Left ventricle myocardium inferior (tissue), 1 donor: ENCODE measurements at places on chromosomes 6 and 20. TPM values are rescaled to one million over a fixed set of nuclear protein-coding genes. Genes with fewer than 3 reads are reported as not detected.

- no peak for DNase-seq
Observed at GRCh38 chr6:134324141-134324540, 6.2 kb upstream of the SGK1 start.

DNA sequence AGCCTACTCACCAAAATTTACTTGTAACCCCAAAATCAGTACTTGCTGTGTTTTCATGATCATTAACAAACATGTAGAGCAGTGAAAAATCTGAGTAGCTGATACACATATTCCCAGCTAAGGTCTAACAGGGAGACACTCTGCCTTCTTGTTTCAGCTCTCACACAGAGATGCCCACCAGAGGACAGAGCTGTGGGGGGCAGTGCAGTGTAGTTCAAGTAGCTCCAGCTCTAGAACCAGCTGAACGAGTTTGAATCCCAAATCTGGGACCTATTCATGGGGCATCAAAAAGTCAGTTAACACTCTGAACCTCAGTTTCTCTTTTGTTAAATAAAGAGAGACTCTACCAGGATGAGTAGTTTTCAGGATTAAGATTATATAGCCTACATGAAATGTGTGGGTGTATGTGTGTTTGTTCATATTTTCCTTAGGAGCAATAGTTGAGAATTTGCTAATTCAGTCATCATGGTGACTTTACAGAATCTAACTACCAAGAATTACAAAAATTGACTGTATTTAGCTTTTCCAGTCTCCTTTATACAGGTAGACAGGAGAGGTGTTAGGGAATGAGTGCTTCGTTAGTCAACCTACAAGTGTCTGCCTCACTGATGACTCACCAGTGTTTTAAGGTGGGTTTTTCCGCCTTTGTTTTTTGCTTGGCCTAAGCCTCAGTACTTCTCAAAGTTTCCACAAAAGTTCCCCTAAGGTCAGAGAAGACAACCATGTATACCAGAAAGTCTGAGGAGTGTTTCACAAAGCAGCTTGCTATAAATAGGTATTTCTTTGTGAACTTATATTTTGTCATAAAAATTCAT lies 164.0 kb upstream of the RUNX2 start:
- DNase-seq, result no peak

GRCh38 chr20:49987015-49987867 lies 4.5 kb downstream of the SNAI1 start:
- DNase-seq, result no peak

GRCh38 chr20:62141397-62142251 lies 1.6 kb downstream of the PSMA7 start:
- no peak for DNase-seq

GRCh38 chr20:18588574-18588933 lies 700 bp downstream of the DTD1 start:
- no peak for DNase-seq

- no peak for DNase-seq
Observed at GRCh38 chr6:122620902-122621301, 10.7 kb downstream of the PKIB start.

GRCh38 chr6:138645976-138646640 lies 127.5 kb upstream of the CCDC28A start:
- no peak for DNase-seq

- DNase-seq, result peak; percentile 71
Observed at GRCh38 chr6:3748208-3749066, 3.1 kb downstream of the PXDC1 start.

GRCh38 chr6:119738425-119738824 lies 388.9 kb upstream of the MAN1A1 start:
- DNase-seq, result no peak

DNA sequence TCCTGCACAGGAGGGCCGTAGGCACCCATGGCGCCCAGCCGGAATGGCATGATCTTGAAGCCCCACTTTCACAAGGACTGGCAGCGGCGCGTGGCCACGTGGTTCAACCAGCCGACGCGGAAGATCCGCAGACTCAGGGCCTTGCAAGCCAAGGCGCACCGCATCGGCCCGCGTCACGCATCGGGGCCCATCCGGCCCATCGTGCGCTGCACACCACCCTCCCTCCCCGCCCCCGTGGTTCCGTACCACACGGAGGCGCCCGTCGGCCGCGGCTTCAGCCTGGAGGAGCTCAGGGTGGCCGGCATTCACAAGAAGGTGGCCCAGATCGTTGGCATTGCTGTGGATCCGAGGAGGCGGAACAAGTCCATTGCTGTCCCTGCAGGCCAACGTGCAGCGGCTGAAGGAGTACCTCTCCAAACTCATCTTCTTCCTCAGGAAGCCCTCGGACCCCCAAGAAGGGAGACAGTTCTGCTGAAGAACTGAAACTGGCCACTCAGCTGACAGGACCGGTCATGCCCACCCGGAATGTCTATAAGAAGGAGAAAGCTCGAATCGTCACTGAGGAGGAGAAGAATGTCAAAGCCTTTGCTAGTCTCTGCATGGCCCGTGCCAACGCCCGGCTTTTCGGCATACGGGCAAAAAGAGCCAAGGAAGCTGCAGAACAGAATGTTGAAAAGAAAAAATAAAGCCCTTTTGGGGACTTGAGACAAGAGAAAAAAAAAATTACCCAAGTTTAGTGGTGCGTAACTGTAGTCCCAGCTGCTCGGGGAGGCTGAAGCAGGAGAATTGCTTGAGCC lies 9.9 kb upstream of the NCOA5 start:
- peak; percentile 23 for DNase-seq

- no peak for DNase-seq
Observed at GRCh38 chr6:109073344-109074132, 21.1 kb downstream of the SESN1 start.

DNA sequence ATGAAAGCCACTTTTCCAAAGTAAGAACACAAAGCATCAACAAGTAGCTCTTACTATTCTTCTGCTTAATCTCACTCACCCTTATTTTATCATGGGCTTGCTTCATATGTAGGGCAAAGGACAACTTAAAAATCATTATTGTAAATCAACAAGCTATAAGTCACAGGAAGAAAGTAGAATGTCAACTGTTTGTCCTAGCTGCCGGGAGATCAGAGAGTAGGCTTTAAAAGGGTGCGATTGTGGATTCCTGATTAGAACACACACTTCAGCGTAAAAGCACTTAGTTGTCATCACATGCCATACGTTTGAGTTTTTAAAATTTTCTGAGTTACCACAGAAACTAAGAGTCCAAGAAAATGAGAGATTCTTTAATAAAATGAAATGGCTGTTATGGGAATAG lies 44.4 kb upstream of the NHSL1 start:
- no peak for DNase-seq

DNA sequence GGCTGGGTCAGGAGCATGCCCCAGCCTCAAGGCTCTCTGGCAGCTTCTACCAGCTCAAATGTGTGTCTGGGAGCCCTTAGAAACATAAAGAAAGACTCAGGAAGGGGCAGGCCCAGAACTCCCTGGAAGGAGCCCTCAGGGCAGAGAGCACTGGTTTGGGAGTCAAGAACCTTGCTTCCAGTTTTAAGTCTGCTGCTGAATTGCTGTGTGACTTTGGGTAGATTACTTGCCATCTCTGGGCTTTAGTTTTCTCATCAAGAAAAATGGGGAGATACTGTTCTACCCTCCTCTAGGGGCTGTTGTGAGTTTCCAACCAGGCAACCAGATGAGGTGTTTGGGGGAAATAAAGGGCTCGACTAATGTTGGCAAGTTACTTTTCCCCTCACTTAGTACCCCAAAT lies 8.8 kb downstream of the GDAP1L1 start:
- DNase-seq, result no peak

DNA sequence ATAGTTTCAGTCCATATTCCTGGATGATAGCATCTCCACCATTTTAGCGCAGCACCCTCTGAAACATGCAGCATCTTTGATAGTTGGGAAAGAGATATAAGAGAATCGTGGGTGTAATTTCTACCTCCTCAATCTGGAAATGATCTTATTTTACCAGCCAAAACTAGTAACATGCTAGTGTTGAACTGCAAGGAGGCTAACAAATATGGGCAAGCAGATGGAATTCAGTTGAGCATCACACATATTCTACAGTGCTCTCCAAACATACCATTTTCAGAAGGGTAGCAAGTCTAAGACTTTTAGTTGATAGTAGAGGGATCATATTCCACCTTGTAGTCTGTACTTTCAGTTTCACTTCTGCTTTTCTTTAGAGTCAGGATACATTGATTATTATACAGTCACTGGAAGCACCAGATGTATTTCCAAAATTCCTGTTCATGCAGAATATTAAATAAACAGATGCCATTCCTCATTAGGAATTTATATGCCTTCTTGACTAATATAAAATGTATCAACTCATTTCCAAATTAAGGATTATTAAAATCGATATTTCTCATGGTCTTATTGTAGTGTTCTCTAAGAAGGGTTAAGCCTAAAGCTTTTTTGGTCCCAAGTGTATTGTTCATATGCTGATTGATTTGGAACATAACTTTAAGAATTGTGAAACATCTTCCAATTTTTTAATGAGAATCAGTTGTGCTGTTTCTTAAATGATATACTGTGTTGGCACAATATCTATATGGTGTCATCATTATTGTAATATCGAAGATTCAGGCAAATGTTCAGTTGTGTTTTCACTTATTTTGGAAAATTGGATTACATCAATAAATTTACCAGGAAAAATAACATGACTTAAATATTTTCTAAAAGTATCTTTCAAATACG lies 362.0 kb downstream of the CENPW start:
- no peak for DNase-seq

DNA sequence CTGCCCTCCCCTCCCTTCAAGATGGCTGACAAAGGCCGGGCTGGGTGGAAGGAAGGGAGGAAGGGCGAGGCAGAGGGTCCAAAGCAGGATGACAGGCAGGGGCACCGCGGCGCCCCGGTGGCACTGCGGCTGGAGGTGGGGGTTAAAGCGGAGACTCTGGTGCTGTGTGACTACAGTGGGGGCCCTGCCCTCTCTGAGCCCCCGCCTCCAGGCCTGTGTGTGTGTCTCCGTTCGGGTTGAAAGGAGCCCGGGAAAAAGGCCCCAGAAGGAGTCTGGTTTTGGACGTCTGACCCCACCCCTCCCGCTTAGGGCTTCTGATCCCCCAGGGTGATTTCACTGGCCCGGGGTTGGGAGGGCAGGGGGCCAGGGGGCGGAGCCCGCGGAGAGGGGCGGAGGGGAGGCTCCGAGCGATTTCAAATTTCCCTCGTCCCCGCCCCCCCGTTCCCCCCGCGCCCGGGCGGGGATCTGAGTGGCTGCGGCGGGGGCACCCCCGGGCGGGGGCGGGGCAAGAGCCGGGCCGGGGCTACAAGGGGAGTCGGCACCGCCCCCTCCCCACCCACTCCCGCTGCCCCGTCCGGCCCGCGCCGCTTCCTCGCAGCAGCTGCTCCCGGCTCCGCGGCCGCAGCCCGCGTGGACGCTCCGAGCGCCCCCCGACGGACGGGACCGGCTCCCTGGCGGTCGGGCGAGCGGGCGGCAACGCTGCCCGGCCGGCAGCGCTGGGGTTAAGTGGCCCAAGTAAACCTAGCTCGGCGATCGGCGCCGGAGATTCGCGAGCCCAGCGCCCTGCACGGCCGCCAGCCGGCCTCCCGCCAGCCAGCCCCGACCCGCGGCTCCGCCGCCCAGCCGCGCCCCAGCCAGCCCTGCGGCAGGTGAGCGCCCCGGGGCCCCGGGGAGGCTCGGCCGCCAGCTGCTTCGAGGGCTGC lies at the start of gene DNMT3B:
TSS of gene DNMT3B (plus strand) at position 555 of the 923 bp plus-strand sequence. CDS start 17,939 bp downstream, outside the sequence.
- DNase-seq, result peak; percentile 83

- peak; percentile 75 for DNase-seq
Observed at GRCh38 chr20:45779011-45779915, 12.4 kb downstream of the WFDC3 start.

DNA sequence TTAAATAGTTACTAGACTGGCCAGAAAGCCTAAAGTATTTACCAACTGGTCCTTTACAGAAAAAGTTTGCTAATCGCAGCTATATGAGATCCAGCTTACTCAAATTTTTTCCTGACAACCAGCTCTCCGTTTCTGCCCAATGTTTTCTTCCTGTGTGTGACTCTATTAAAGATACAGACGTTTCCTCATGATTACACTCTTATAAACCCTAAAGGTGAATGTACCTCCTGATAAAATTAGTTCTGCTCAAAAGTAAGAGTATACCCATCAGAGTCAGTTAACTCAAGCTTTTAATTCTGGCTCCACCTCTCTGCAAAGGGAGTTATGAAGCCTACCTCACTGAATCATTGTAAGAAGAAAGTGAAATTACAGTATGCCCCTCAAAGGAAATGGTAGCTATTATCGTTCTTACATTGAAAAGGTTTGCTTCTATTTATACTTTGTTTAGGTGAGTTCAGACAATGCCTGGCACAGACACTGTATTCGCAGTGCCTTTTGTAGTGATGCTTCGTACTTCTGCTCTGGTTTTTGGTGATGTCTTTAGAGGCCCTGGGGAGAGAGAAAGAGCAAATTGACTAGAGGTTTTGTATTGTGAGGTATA lies 10.2 kb upstream of the MROH8 start:
- no peak for DNase-seq

MCHR2 gene
- not detected for total RNA-seq

PAK5 gene
- total RNA-seq, result not detected

ULBP2 gene
- total RNA-seq, result 0.93 TPM

SRSF3 gene
- total RNA-seq, result 119 TPM

LGSN gene
- total RNA-seq, result not detected

TULP1 gene
- not detected for total RNA-seq

NT5E gene
- total RNA-seq, result 4.3 TPM

FRK gene
- total RNA-seq, result 11.2 TPM

ACTL10 gene
- total RNA-seq, result 0.22 TPM

SLC17A9 gene
- 0.47 TPM for total RNA-seq

PTK6 gene
- not detected for total RNA-seq
